M059J (cell line): ENCODE measurements at places on chromosomes 16 and 17. TPM values are rescaled to one million over a fixed set of nuclear protein-coding genes. Genes with fewer than 3 reads are reported as not detected.

Gene BMERB1
- 12.8 and 25.5 TPM in 2 replicates for total RNA-seq

Gene SLC9A5
- total RNA-seq: 0.62 and 1.3 TPM in 2 replicates

Gene GAST
- total RNA-seq: not detected in 2 replicates

Gene SPNS3
- 0.05 TPM in 1 of 2 replicates, not detected in the other for total RNA-seq

Gene CD300LB
- not detected in 2 replicates for total RNA-seq

Gene SDK2
- 0.05 and 0.30 TPM in 2 replicates for total RNA-seq

Gene MFAP4
- 0.07 TPM in 1 of 2 replicates, not detected in the other for total RNA-seq

Gene KRTAP4-3
- total RNA-seq: not detected in 2 replicates

Gene TEKT1
- total RNA-seq: not detected in 2 replicates

Gene SYT17
- total RNA-seq: 0.39 and 0.81 TPM in 2 replicates

Gene MYO15B
- 0.20 and 1.5 TPM in 2 replicates for total RNA-seq

DNA sequence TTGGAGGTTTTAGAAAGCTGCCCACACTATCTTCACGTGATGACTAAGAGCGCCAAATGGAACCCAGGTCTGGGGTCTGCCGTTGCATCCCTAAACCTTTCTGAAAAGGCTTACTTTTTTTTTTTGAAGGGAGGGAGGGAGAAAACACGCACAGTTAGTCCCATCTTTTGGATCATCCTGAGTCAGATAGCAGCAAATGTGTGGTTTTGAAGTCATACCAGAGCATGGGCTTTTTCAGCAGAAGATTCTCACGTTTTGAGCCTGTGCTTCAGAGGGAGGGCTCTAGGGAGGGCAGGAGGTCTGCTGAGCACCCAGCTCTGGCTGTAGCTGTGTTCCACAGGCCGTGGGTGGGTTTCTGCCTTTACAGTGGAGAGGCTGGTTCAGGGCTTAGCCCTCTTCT lies 194.7 kb downstream of the SNX29 start:
- DNase-seq: peak; percentile 10

DNA sequence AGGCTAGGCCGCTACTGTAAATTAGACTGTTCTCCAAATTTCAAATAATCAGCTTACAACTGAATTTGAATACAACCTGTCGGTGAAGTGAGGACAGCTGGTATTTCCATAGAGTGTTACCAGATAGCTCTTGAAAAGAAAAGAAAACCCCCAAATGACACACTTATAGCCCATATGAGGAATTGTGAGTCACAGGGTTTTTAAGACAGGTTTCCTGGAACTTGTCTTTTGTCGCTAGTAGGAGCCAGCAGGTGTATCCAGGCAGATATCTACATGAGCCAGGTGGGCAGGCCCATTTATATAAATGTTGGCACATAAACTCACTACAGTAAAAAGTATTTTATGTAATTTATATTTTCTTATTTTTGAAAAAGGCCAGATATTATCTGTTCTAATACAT lies 24.0 kb downstream of the TNRC6A start:
- no peak for DNase-seq

- DNase-seq: no peak
These were observed 18.3 kb downstream of the MYBBP1A start for GRCh38 chr17:4536742-4537411.

DNA sequence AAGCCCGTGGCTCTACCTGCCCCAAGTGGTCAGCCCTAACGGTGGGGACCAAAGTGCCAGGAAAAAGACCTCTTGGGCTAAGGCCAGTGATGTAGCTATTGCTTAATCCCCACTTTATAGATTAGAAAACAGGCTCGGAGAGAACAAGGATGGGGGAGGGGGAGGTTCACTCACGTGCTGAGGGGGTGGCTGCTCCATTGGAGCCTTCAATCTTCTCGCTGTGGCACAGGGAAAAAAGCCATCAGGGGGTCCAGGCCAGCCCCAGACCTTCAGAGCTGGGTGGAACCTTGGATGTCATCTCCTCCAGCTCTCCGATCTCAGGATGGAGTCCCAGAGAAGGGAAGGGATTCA lies 45.9 kb downstream of the SRCIN1 start:
- DNase-seq: no peak

GRCh38 chr17:28447396-28447760 lies 26.1 kb upstream of the SLC13A2 start:
- DNase-seq: no peak

GRCh38 chr17:53101706-53102105 lies 721.0 kb upstream of the KIF2B start:
- no peak for DNase-seq

- DNase-seq: no peak
These were observed 588 bp downstream of the C16orf92 start for GRCh38 chr16:30023586-30023985.

DNA sequence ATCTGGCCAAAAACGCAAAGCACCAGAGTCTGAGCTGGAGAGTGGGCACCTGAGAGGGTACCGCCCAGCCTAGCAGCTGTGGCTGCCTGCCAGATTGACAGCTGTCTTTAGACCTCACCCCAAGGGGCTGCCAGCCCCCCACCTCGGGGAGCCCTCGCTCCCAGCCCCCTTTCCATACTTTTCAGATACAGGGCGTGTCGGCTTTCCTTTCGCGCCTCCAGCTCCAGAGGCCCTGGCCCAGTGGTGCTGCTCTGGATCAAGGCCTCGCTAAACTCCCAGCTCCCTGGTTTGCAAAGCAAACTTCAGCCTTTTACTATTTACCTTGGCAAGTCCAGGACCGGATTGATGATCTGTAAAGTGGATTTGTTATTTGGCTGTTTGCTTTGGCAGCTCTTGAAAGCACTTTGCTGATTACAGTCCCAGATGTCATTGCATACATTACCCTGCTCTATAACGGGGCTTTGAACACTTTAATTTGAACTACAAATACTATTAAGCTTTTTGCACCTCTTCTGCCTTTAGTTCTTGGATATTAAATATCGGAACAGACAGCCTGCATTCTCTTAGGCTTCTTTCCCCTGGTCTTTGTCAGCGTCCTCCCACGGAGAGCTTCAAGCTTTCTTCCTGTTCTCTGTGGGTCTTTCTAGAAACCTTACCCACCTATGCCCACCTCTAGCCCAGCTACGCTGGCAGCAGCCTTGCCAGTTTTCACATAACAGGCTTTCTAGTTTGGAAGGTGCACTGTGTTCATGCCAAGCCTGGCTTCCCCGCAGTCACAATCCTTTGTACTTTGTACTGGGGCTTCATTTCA lies 63.6 kb upstream of the TBX2 start:
- no peak for DNase-seq

GRCh38 chr16:53962041-53962440 lies 258.1 kb downstream of the FTO start:
- no peak for DNase-seq

GRCh38 chr16:22206842-22207714 lies 1.0 kb downstream of the EEF2K start:
- peak; percentile 69 for DNase-seq

GRCh38 chr17:75047398-75048098 lies 523 bp downstream of the KCTD2 start:
- DNase-seq: peak; percentile 8

GRCh38 chr16:65373097-65373496 lies 251.2 kb upstream of the CDH11 start:
- DNase-seq: no peak

GRCh38 chr16:88697831-88698615 lies 8.2 kb downstream of the RNF166 start:
- no peak for DNase-seq

- DNase-seq: peak; percentile 64
These were observed 12.5 kb downstream of the GPRC5C start for GRCh38 chr17:74444406-74444805.

DNA sequence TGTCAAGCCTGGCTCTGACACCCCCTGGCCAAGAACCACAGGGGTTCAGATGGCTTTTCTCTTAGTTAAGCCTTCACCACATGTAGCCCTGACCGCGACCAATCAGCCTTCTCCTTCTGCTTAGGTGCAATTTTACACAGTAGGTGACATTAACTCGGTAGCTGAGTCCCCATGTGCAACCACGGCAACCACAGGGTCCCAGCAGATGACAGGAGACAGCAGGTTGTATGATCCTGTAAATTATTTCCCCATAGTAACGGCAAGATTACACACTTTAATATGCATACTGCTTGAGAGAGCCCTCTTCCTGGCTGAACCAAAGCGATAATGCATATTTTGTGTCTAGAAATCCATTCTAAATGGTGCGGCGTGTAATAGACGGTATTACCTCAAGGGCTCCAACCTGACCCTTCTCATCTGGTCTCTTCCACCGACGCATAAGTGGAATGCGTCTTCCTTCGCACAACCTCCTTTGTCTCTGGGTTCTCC lies 458.7 kb upstream of the ZFHX3 start:
- no peak for DNase-seq

DNA sequence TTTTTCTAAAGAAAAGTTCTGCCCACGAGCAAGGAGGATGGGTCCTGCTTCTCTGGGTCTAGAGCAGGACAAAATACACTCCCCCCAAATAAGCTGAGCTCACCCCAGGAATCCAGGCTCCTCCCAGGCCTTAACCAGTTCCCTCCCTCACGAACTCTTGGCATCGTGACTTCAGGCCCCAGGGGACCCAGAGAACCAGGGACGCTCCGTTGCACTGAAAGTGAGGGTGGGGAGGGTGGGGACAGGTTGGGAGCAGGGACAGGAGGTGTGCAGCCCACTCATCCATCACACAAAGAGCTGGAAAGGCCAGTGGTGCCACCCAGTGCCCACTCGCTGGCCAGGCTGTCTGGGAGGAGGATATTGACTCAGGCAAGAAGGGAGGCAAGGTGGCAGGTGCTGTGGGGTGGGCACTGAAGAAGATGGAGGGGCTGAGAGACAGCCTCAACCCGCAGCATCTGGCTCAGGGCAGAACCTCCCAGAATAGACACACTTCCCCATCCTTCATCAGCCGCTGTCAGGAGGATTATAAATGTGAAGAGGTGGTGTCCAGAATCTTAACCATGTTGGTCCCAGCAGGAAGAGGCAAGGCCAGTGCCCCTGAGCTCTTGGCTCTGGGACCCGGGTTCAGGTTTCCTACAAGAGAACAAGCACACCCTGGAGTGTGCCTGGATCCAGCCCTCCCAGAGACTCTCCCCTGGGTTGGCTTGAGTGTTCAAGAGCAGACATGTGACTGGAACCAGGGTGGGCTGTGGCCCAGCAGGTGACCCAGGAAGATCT lies 67.9 kb upstream of the RPL38 start:
- no peak for DNase-seq

- DNase-seq: no peak
These were observed 23.3 kb upstream of the ALKBH5 start for GRCh38 chr17:18160128-18160856.

DNA sequence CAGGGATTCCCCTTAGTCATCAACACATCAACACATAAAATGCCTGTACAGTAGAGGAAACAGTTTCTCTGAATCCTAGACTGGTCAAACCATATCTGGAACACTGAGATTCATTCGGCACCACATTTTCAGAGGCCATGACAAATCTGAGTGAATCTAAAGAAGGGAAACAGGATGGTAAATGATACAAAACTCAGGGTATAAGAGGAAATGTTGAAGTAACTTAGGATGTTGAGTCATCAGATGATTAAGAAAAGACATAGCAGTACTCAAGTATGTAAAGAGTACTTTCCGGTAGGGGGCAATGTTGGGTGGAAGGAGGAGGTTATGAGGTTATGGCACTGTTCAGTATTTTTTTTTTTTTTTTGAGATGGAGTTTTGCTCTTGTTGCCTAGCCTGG lies 358.5 kb upstream of the PMFBP1 start:
- DNase-seq: peak; percentile 77

DNA sequence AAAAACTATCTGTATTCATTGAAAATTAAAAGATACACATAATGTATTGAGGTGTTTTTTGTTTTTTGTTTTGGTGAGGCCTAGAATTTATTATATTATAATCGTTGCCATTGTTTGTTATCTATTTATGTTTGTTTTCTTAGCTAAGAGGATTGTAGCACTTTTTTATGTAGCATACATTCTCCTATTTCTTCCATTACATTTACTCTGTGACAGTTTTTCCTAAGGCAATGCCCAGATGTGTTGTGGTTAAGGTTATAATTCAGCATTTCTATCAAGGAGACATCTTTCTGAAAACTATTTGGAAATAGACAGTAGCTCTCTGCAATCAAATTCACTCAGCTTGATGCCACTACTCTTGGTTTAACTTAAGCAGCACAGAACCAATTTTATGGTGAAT lies 161.6 kb downstream of the PPM1E start:
- no peak for DNase-seq

DNA sequence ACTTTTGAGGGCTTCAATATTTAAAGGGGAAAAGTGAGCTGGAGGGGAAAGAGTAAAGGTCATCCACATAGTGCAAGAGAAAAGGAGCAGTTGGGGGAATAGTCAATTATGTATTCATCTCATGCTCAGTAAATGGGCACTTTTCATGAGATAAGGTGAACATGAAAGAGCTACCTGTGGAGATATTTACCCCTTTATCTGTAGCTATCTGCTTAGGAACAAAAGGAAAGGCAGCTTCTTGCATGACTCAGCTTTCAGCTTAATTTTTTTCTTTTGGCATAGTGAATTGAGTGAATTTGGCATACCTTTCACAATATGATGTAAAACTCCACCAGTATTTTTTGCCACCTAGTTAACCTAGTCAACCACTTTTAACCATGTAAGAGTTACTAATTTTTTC lies 26.4 kb downstream of the CPD start:
- DNase-seq: no peak

DNA sequence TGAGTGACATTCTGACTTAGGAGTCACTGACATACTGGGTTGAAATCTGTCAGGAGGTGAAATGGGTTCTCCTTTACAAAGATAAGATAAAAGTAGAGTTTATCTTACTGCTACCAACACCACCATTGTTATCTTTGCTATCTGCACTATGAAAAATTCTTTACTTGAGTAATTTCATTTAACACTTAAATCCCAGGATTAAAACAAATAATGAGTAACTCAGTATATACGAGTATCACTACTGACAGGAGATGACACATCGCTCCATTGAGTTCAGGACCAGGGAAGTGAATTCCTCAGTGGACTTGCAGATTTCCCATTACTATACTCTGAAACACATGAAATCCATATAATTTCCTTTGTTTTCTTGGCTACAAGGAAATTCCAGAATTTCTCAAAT lies 242.1 kb upstream of the NLRP1 start:
- peak; percentile 65 for DNase-seq

GRCh38 chr17:57309479-57309878 lies 53.2 kb downstream of the MSI2 start:
- DNase-seq: no peak

DNA sequence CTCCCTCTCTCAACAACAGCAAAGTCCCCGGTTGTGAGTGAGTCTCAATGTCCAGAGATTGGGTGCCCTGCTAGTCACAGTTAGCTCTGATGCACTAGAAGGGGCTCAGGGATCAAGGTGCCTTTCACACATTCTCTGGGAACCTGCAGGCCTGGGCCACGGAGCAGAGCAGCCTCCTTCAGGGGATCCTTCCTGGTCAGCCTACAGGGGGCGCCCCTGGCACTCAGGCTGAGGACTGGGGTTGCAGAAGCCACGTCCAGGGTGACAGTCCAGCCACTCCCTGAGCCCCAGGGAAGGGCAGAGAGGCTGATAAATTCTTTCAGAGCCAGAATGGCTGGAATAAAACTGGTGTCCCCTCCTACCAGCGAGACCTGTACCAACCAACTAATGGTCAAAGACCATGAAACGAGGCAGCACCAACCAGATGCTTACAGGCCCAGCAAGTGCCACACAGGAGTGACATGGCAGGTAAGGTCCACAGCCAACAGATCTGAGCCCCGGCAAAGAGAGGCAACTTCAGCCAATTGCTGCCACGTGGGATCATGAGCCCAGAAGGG lies 43.5 kb downstream of the ST3GAL2 start:
- peak; percentile 55 for DNase-seq
